Stimulated activated CD4-positive, alpha-beta T cell treated with anti-CD3 and anti-CD28 coated beads, Interleukin-15, amount 100 ng/mL, for 1 hour (primary cell): ENCODE measurements at places on chromosomes 7 and 10.

DNA sequence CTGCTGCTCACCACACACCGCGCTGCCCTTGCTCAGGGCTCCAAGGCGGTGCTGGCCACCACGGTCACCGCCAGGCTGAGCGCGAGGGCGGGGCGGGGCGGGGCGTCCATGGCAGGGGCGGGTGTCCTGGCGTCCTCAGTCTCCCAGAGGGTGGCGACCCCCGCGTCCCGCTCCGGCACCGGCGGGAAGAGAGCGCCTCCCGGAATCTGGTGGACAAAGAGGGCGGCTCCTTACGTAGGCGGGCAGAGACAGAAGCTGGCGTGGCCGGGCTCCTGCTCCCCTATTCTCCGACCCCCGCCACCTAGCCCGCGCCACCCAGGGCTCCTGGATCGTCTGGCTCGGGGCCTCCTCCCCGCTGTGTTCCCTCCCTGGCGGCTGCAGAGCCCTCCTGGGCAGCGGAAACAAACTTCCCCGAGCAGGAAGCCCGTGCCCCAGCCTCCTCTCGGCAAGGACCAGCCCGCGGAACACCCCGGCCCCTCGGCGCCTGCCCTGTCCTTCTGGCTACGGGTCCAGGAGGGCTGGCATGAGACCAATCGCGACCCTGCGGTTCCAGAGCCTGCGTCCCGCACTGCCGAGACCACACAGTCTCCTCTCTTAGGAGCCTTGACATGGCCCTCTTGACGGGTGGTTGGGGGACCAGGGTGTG, 133.8 kb upstream of the ZNF92 start:
- no peak for DNase-seq

DNA sequence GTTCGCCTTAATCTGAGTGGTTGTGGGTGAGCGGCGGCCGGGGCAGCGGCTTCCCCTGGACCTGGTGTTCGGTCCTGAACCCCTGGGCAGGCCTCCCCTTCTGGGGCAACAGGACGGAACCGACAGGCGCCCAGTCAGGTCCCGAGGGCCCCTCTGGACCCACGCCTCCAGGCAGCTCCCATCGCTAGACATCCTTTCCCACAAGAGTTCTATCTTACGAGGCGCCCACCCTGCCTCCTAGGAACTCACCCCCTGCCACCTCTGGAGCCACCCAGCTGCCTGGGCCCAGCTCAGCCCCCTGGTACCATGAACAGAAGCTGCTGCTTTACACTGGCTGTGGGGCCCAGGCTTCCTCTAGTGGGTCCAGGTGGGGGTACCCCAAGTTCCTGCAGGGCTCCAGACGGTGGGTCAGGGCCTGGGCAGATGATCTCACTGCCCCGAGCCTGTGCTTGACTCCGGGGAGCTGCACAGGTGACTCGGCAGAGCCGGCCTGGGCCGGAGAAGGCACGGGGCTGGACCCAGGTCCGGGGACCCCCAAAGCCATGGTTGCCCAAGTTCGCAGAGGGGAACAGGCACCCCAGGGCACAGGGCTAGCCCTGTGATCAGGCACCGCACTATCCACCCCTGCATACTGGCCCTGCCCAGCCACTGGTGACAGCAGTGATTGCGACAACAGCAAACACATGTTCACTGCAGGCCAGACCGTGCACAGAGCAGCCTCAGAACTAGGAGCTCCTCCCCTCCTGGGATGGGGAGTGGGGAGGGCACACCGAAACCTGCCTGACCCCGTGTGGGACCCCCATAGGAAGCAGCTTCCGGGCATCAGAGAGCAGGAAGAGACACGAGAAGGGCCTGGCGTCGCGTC, 180.3 kb downstream of the ELFN1 start:
- no peak for DNase-seq

DNA sequence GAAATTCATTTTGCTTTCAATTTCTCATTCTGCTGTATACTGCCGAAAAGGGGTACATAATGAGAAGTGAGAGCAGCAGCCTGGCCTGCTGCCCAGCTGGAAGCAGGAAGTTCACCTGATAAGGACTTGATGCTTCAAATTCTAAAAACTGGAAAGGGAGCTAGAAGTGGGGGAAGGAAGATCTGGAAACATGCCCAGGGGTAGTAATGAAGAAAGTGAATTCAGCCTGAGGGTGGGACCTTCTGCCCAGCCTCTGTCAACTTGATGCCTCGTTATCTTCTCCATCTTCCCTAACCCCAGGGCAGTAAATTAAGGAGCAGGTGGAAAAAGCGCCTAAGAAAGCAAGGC, 69.4 kb downstream of the ARMH3 start:
- no peak for DNase-seq

DNA sequence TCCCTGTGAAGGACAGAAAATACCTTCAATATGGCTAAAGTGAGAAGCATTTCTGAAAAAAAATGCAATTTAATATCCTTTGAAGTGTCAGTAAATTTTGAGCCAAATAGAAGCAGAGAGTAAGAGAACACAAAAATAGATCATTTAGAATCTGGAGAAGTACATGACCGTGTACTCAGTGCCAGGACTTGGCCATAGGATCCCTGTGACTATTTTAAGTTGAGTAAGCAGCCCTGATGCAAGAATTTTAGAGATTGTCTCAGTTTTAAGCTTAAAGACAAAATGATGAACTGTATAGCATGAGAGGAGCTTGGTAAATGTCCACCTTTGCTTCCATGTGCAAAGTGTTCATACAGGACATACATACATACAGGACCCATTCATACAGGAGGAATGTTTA, 2.5 kb downstream of the PTER start:
- DNase-seq = no peak
